ENCODE measurements at places on chromosomes 13 and 19.

DNA sequence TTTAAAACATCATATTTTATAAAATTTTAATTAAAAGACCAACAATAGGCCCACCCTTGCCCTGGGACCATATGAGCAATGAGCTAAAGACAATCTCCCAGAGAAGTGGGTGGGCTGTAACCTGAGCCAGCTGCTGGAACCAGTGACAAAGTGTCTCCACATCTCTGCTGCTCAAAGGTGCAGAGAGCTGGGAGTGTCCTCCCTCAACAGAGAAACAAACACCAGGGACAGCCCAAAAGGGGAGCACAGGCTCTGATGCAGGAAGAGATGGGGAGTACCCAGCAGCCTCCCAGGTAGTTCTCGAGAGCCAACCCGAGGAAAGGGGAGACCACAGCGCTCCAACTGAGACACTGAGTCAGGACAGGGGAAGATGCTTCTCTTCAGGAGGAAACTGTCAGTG lies 39.1 kb downstream of the DOCK9 start:
- DNase-seq: no peak

GRCh38 chr19:51702825-51703574 lies 9.9 kb downstream of the SPACA6 start:
- DNase-seq: no peak

DNA sequence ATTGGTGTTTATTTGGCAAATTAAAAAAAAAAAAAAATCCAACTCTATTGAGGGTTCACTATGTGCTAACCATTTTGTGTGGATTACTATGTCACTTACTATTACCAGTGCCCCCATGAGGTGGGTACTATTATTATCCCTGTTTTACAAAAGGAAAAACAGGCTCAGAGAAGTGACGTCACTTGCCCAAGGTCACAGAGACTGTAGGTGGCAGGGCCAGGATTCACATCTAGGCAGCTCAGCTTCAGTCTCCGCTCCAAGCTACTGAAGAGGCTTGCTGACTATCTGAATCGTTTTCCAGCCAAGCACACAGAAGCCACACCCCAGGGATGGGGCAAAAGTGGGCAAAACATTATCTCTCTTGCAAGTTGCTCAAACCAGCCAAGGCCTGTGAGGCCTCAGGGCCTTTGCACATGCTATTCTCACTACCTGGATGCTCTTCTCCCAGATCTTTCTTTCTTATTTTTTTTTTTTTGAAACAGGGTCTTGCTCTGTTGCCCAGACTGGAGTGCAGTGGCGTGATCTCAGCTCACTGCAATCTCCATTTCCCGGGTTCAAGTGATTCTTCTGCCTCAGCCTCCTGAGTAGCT lies 4.8 kb upstream of the ANGPTL8 start:
- no peak for DNase-seq

DNA sequence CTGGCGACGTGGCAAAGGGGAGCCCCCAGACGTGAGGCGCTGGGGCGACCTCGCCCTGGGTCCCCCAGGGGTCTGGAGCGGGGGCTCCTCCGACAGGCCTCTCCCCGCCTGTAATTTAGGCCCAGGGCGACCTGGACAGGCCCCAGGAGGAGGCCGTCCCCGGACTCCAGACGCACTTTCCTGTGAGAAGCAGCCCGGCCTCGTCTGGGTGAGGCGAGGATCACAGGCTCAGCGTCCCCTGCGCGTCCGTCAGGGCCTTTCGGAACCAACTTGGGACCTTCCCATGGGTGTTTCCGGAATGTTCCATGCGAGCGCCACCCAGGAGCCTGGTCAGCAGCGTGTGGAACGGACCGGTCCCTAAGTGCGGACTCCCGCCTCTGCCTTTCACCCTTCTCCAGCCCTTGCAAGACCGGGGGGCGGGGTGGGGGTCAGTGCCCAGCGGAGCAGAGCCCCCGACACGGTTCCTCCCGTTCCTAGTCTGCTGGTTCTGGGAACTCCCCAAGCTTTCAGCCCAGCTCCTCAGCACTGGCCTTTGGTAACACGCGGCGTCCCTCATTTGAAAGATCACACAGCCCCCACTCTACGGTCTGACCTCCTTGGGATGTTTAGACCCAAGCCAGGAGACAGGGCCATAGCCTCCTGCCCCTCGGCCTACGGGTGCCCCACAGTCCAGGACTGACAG lies 1.1 kb upstream of the GRTP1 start:
- DNase-seq: no peak

DNA sequence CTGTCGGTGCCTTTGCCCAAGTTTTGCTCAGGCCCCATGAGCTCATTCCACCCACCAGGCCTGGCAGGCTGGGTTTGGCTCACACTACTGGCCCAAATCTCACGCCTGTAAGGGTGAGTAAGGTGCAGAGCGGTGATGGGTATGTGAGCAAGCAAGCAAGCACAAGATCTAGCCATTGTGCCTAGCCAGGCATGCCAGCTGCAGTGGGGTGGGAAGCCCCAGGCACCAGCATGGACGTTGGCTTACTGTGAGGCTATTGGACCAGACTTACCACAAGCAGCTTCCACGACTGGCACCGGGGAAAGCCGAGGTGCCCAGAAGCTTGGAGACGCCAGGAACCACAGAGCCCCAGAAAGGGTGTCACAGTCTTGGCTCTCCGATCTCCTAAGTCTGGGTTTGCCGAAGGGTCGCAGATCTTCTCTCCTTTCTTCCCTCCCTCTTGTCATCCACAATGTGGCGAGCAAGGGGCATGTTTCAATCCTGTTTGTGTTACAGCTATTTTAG lies 2659.4 kb upstream of the PCDH20 start:
- no peak for DNase-seq
